Stimulated activated CD4-positive, alpha-beta T cell treated with anti-CD3 and anti-CD28 coated beads, Interleukin-2, amount 100 ng/mL, for 48 hours (primary cell): ENCODE measurements at places on chromosomes 2 and 18.

GRCh38 chr18:55593888-55594287 is 5.9 kb upstream of the TCF4 start:
- no peak for DNase-seq

- DNase-seq: no peak
Measured at GRCh38 chr2:166140932-166141331, 13.1 kb upstream of the SCN1A start.

DNA sequence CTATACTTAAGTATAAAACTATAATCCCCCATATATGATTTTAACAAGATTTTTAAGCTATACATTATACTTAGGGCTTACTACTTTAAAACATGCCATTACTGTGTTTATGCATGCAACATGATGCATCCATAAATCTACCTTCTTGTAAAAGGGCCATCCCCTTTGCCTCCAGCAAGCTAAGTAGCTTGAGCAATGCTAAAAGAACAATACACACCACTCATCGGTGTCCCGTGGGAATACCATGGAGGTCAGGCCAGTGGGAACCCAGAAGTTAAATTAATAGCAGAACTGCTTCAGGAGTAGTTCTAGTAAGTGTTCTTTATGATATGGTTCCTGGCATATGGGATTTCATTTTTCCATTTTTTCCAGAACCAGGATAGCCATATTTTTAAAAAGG is 37.8 kb downstream of the SH3RF3 start:
- DNase-seq: no peak

DNA sequence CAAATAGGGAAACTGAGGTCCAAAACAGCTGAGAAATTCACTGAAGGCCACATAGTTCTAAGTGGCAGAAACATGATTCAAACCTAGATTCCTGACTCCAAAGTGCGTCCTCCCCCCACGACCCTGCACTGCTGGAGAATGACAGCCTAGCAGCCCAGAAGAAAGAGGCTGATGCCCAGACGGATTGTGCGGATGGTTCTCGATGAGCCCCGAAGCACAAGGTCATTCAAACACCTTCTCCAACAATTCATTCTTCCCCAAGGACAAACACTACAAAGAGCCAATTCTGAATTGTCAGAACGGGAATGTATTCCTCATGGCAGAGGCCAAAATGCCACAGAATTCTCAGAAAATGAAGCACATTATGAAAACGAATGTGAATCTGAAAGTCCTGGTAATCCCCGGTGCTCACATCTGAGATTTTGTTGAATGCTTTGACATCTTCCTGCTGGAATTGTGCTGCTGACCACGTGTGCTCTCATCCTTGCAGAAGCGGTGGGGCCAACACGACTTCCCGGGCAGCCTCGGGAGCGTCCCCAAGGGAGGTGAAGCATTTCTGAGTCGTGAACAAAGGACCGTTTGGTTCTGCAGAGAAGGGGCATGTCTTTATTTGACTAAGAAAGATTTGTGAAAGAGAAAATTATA is 337.0 kb downstream of the EIPR1 start:
- no peak for DNase-seq

DNA sequence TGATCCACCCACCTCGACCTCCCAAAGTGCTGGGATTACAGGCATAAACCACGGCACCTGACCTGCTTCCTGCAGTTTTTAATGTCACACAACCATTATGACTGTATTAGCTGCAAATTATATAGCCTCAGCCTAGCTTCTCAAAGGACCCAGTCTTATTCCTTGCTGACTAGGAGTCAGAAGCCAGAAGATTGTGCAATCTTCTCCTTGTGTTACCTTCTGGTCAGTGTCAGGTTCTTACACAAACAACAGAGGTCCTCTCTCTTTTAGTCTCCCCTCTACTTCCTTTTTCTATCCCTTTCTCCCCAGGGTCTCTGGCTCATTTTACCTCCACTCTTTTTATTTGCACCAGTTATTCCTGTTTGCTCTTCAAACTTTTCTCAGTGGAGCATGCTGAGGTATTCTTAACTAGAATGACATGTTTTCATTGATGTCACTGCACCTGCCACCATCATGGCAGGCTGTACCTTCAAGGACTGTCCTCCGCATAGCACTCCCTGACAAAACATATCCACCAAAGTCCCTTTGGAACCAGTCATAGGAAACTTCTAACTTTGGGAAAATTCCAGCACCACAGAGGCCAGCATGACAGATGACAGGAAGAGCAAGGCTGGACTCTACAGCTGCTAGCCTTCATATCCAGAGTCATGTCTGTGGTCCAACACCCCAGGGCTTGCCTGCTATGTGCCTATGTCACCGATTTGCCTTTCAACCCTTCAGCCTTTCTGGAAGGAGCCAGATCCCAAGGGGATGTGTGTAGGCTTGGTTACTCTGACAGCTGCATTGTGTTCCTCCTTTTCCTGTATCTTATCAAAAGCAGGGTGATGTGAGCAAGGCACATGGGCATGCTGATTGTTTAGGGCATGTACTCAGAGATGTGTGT is 45.2 kb upstream of the EPC2 start:
- DNase-seq: no peak

GRCh38 chr2:69111076-69111475 is 98.1 kb downstream of the ANTXR1 start:
- no peak for DNase-seq

GRCh38 chr18:36349552-36349951 is 52.0 kb downstream of the FHOD3 start:
- DNase-seq: no peak

- no peak for DNase-seq
Measured at GRCh38 chr2:130798472-130799218, 38.1 kb upstream of the ARHGEF4 start.

GRCh38 chr2:32611771-32612170 is 16.1 kb upstream of the TTC27 start:
- DNase-seq: no peak

GRCh38 chr2:95019572-95019971 is 5.9 kb upstream of the MAL start:
- DNase-seq: no peak

- DNase-seq: no peak
Measured at GRCh38 chr18:31677592-31677991, 6.8 kb downstream of the B4GALT6 start.

DNA sequence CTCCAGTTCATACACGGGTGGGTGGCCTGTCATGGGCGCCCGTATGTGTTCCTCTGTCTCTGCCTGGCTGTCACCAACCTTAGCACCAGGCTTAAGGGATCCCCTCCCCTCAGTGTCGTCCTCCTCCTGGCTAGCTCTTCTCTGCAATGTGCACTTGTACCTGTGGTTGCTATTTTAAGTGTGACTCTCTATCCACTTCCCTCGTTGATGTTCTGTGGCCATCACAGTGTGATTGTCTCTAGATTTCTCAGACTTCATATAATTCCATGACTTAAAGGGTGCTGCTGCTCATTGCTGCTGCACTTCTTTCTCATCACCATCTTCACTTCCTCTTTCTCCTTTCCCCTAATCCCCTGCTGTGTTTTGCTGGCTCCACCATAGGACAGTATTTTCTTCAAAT is 143.4 kb downstream of the EML6 start:
- DNase-seq: no peak
